ENCODE measurements at places on chromosomes 16 and 17. TPM values are rescaled to one million over a fixed set of nuclear protein-coding genes. Genes with fewer than 3 reads are reported as not detected.

- no peak for DNase-seq
These were observed 1.8 kb upstream of the EXOSC6 start for GRCh38 chr16:70253291-70254106.

MAP1LC3B gene
- 75.2 TPM for total RNA-seq

AIPL1 gene
- not detected for total RNA-seq

GRCh38 chr16:75208242-75208825 lies 1.4 kb upstream of the CTRB2 start:
- no peak for DNase-seq

DNA sequence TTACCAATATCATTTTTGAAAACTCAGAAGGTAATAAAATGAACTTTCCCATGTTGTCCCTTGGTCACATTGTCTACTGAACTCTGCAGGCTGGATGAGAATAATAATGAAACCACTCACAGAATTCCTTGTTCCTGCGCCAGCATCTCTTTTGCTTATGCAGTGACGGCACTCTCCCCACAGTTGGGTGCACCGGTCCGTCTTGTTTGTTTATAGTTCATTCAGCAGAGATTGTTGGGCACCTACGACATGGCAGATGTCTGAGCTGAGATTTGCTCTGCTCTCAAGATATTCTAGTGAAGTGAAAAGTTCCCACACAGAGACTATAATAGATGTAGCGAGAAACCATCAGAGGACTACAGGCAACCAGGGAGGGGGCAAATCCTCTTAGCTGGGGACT lies 375.7 kb upstream of the CDH11 start:
- DNase-seq, result no peak

- DNase-seq, result no peak
These were observed 12.9 kb downstream of the STH start for GRCh38 chr17:46011711-46012505.

DNA sequence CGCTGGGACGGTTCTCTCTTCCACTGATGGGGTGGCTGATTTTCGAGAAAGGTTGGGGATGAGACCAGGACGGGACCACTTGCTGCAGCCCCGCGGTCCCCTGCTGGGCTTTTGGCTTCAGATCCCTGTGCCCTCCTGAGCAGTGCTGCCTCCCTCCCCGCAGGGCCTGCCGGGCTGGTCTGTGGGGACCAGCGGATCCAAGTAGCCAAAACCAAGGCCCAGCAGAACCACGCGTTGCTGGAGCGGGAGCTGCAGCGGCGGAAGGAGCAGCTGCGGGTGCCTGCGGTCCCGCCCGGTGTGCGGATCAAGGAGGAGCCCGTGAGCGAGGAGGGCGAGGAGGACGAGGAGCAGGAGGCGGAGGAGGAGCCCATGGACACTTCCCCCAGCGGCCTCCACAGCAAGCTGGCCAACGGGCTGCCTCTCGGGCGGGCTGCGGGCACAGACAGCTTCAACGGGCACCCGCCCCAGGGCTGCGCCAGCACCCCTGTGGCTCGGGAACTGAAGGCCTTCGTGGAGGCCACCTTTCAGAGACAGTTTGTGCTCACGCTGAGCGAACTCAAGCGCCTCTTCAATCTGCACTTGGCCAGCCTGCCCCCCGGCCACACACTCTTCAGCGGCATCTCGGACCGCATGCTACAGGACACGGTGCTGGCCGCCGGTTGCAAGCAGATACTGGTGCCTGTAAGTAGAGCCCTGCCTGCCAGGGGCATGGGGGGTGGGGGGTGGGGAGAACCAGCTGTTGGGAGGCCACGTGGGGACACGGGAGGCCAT lies 28.6 kb downstream of the POLR3E start:
- no peak for DNase-seq

DNA sequence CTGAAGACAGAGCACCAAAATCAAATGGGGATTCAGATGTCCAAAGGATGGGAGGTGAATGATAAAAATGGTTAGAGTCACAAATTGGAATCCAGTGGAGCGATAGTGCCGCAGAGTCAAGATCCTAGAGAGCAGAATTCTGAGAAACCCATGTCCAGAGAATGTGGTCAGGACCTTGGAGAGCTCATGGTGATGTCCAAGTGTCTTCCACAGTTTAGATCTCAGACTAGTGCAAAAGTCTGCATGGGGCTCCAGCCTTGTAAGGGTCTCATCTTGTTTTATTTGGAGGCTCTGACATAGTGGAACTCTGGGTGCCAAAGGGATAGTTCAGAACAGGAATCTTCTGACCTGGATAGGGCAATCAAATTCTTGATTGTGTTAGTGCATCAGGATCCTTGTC lies 245.9 kb upstream of the HSBP1 start:
- no peak for DNase-seq

All from Panc1 (cell line).